ENCODE measurements at places on chromosomes 3 and 15.

DNA sequence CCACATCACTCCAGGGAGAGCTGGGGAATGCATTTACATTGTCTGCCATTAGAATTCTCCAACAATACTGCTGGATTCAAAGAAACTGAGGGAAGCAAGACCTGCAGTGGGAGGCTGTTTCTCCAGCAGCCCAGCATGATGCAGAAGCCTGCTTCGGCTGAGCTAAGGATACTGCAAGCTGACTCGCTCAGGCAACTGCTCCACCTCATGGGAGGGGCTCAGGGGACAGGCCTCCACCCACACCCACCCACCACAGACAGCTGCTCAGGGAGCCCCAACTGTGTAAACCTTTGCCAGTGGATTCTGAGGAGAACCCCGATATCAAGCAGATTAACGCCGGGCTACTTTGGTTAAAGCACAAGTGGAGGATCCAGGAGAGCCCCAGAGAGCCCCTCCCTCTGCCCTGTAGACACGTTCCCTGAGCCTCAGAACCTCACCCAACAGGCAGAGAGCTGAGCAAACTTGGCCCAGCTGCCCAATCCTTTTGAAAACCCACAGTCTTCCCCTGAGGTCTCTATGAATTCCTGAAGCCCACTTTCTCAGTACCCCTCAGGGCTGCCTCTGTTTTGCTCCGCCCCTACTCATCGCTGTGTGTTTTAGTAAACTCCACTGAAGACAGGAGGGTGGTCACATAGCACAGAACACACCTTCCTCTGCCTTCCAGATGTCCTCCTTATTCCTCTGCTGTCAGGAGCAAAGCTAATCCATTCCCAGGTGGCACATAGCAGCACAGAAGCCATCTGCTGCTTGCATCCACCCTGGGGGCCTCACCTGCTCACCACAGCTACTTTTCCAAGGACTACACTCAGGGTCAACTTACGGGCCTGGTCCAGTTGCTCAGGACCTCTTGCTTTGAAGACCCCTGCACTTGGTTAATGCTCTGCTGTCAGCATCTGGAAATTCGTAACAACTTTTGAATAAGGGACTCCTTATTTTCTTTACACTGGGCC, 269.0 kb downstream of the ABHD5 start:
- no peak for DNase-seq

- DNase-seq: no peak
Observed at GRCh38 chr3:134598763-134599545, 51.9 kb downstream of the KY start.

- no peak for DNase-seq
Observed at GRCh38 chr15:91128016-91128415, 28.0 kb downstream of the SV2B start.

DNA sequence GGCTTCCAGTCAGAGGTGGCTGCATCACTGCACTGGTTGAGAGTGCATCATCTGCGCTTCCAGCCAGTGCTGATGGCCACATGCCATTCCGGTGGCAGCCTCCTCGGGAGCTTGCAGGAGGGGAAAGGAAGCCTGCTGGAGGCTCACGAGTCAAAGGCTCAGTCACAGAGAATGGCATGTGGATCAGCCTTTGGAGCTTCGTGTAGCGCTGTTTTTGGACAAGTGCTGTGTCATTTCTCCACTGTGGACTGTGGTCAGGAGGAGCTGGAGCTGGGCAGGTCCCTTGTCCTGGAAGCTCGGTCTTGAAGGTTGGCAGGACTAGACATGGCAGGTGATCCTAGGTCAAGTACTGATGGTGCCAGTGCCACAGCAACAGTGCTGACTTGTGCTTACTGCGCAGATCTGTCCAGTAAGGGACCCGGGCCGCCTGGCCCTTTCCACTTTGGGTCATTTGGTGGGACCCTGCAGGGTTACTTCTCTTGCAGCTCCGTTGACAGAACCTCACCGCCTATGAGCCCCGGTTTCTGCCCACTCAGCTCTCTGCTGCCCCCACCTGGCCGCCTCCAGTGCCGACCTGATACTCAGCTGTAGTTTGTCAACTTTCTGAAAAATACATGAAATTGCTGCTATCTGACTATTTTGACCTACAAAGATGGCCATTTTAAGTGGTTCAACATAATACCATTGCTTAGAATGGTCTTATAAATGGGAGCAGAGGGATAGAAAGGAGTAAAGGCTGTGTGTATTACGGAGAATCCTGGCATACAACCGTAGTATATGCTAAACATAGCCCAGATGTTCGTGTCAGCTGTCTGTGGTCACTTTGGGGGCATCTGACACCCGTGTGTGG, 27.6 kb upstream of the TRPM1 start:
- peak; percentile 39 for DNase-seq

DNA sequence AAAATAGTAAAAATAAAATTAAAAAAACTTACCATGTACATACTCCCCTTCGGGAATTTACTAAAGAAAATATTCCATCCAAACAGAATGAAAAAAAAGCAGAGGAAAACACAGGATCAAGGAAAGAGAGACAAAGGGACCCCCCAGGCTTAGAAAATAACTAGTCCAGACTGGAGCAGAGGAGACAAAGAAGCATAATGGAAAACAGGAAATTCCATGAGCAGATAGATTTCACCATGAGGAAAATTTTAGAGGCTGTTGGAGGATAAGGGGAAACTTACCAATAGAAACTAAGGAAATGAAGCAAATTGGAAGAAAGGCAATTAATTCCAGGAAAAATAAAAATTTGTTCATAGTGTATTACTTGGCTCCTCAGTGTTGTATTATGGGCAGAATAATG, 36.7 kb downstream of the SLC27A2 start:
- no peak for DNase-seq

DNA sequence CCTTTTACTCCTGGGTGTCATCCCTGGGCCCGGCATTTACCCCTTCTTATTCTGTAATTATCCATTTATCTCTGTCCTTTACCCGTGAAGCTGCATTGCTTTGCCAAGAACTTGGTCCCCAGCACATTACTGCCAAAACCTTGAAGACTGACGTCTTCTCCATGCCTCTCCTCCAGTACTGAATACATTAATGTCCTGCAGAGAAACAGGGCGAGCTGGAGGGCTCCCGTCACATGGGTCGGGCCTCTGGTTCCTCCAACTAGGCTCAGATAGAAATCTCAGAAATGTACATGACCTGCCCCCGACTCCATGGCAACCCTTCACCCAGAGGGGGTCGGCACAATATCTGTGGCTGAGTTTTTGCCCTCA, 445 bp downstream of the EFCAB12 start:
- DNase-seq: no peak

DNA sequence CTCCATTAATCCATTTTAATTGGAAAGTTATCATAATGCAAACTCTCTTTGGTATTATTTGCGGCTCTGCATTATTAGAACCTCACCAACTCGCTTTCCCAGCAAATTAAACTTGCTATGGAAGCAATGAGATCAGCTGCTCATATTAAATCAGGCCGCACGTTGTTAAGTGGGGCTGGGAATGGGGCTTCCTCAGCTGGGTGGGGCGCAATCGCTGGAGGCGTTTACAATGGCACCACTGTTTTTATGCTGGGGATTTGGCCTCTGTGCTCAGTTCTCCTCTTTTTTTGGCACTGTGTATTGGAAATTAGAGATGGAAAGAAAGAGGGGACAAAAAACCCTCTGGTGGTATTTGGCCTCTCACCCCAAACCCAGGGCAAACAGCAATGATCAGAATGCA, 72.2 kb downstream of the RPLP1 start:
- no peak for DNase-seq

DNA sequence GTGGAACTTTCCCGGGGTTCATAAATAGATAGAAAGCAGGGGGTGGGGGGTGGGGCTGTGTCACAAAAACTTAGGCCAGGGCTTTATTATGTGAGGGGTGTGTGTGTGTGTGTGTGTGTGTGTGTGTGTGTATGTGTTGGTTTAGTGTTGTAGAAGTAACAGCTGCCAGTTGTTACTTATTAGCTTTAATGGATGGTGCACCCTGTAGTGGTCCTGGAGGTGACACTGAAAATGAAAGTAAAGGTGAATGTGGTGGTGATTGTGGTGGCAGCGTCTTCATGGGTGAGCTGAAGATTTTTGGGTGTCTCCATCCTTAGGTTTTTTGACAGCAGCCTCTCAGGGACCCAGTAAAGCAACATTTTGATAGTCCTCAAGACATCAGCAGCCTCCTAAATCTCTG, 449.9 kb downstream of the PDCD6IP start:
- no peak for DNase-seq

DNA sequence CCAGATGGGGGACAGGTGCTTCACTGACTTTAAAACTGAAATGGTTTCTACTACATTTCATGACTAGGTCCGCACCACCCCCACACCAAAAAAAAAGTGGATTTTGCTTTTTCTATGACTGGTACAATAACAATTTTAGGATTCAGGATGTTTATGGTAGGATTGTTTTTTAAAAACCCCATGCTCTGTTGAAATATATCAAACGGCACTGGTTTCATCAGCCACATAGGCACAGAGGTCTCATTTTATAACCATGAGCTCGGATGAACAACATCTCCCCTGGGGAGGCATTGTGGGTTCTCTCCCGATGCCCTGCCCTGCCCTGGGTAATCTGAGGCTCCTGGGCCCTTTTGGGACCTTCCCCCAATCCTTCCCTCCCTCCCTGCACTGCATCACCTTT, 202.7 kb upstream of the KBTBD8 start:
- no peak for DNase-seq

- DNase-seq: no peak
Observed at GRCh38 chr3:188554404-188554803, 400.4 kb downstream of the LPP start.

DNA sequence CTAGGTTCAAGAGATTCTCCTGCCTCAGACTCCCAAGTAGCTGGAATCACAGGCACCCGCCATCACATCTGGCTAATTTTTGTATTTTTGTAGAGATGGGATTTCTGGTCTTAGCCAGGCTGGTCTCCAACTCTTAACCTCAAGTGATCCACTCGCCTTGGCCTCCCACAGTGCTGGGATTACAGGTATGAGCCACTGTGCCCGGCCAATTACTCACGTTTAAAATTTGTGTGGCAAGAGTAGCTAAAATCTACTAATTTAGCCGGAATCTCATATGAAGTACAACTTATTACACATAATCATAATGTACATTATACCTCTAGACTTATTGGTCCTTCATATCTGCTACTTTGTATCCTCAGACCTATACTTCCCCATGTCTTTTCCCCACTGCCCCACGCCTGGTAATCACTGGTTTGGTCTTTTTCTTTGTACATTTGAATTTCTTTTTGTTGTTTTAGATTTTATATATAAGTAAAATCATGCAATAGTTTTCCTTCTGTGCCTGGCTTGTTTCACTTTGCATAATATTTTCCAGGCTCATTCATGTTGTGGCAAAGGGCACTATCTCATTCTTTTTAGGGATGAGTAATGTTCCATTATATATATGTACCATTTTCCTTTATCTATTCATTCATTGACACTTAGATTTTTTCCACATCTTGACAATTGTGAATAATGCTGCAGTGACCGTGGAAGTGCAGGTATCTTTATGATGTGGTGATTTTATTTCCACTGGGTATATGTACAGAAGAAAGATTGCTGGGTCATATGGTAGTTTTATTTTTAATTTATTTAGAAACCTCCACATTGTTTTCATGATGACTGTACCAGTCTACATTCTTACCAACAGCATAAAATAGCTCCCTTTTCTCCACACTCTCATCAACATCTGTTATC, 605.0 kb upstream of the CBLB start:
- DNase-seq: no peak

GRCh38 chr3:36302626-36303025, 77.7 kb upstream of the STAC start:
- no peak for DNase-seq

GRCh38 chr3:11910971-11911531, 64.4 kb upstream of the TAMM41 start:
- DNase-seq: no peak

DNA sequence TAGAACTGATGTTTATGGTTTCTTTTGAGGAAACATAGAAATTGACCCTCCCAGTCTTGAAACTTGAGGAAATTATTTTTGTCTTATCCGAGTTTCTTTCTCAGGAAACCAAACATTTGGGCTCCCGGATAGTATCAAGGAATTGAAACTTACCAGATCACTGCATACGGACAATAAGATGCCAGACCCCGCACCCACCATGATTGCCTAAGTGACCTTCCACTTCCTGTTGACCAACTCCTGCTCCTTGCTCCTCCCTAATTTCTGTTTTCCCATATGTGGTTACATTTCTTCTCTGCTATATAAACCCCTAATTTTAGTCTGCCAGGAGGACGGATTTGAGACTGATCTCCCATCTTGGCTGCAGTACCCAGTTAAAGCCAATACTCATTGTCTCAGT, 118.4 kb upstream of the TPRG1 start:
- DNase-seq: no peak

- no peak for DNase-seq
Observed at GRCh38 chr3:25911525-25912295, 121.8 kb downstream of the OXSM start.

DNA sequence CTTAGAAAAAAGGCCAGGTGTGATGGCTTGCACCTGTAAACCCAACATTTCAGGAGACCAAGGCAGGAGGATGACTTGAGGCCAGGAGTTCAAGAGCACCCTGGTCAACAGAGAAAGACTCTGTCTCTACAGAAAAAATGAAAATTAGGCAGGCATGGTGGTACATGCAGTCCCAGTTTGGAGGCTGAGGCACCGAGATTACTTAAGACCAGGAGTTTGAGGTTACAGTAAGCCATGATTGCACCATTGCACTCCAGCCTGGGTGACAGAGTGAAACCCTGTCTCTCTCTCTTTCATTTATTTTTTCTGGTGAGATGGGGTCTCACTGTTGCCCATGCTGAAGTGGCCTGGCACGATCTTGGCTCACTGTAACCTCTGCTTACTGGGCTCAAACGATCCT, 24.7 kb downstream of the IP6K1 start:
- no peak for DNase-seq

DNA sequence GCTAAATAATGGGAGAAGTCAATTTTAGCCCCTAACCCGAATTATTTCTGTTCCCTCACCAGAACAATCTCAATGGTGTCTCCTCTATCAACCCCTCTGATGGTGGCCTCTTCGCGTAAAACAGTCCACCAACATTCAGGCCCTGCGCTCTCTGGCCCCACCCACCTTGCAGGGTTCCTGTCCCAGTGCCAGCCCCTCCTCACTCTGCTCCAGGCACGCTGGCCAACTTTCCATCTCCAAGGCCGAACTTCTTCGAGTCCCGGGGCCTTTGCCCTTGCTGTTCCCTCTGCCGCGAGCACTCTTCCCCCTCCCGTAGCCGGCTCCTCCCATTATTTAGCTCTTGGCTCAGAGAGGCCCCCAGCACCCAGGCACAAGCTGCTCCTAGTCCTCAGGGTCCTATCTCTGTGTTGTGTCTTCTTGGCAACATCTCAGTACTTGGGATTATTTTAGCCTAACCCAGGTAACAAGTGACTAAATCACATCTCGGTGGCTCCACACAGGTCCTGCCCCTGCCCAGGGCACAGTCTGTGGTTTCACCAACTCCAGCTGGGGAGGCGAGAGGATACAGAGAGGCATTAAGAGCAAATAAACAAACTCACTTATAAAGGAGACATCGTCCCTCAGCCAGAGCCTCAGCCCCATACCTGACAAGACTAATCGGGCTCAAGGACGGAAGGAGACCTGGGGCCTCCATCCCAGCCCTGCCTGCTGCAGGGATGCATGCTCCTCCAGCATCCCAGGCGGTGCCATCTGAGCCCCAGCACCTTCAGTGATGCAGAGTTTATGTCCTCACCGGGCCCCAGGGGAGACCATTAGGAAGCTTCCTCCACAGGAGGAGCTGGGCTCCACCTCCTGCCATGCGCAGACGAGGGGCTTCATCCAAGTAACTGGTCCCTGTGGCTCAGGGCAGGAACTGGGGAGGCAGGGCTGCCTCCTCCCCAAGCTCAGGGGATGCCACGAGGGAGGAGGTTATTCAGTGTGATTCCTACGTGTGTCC, 19.7 kb upstream of the IQSEC1 start:
- no peak for DNase-seq
